ENCODE measurements at places on chromosomes 5 and 9.
A peak's percentile ranks its signal among the peaks of the same experiment; 100 is the strongest.

- DNase-seq, result no peak
These were observed 304.6 kb upstream of the CDH12 start for GRCh38 chr5:23157716-23158115.

GRCh38 chr9:110886832-110887231 lies 151.4 kb downstream of the LPAR1 start:
- no peak for DNase-seq

- DNase-seq, result no peak
These were observed 202.7 kb upstream of the RGMB start for GRCh38 chr5:98570661-98571191.

- no peak for DNase-seq
These were observed 91.0 kb upstream of the SH3PXD2B start for GRCh38 chr5:172545291-172545801.

DNA sequence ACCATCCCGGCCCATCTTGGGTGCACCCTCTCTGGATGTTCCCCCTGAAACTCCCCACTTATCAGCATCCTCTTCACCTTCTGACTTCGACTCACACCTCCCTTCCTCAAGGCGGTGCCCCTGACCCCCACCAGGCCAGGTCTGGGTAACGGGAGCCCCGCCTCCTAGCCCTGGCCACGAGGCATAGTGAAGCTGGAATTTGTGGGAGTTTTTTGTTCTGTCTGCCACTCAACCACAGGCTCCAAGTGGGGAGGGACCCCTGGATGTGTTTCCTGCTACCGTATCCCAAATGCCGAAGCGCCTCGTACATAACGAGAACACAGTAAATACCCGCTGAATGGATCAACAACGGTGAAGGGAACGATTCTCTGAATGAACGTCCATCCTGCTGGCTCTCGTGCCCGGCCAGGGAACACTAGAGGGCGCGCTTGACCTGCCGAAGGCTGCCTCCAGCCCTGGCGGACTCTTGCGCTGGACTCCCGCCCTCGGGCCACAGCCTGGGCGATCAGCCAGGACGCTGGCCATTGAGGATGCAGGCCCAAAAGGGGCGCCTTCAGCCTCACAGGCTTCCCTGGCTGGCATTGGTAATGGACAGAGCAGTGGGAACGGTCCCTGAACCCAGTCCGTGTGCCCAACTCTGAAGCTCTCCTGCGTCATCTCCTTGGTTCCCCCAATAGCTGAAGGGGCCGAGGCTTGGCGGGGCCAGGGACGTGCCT lies 47.3 kb upstream of the PHYKPL start:
- peak; percentile 55 for DNase-seq
